ENCODE measurements at places on chromosomes 16 and 17.

DNA sequence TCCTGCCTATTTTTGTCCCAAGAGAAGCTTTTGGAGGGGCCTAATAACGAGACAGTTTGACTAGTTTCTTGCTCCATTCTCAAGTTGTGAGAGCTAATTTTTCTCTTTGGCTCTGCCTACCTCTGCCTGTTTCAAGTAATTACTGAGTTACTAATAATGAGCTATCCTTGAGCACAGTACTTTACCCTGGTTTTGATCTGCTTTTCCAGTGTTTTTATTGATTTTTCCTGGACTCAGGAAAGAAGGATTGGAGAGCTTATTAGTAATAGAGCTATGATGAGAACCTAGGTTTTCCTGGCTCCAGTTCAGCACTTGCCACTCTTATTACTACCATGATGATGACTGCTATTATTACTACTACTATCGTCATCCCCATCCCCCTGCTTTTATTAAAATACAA is 106.7 kb downstream of the HS3ST3B1 start:
- no peak for DNase-seq

- no peak for DNase-seq
Observed at GRCh38 chr16:52740333-52740732, 193.4 kb upstream of the TOX3 start.

DNA sequence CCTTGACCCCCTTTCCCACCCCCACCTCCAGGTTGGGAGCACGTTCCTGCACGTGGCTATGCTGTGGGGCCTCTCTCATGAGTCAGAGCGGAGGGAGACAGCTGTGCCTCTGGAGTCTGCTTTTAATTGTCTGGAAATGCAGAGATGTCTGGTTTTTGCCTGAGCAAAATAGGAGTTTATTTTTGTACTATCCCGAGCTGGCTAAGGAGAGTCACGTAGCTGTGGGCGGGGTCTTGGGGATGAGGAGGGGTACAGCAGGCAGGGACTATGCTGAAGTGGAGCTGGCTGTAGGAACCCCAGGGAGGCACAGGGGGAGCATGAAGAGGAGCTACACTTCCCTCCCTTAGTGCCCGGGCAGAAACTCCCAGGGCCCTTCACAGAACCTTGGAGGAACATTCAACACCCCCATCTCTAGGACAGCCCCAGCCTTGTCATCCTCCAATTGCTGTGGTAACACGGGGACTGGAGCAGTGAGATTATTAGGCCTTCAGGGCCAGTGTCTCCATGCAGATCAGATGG is 44.7 kb upstream of the LGALS9 start:
- peak; percentile 82 for DNase-seq

- DNase-seq, result no peak
Observed at GRCh38 chr17:49123061-49123460, 9.5 kb upstream of the B4GALNT2 start.

DNA sequence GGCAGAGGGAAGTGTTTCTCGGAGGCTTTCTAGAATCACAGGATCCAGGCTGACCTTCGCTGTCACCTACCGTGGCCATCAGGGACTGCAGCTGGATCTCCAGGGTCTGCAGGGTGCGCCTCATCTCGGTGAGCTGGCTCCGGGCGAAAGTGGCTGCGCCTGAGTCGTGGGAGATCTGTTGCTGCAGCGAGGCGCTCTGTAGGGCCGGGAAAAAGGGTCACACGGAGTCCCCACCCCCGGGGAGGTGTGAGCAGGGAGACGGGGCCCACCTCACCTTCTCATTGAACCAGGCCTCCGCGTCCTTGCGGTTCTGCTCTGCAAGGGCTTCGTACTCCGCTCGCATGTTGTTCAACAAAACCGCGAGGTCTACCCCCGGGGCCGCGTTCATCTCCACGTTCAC is 2.9 kb downstream of the KRT28 start:
- no peak for DNase-seq

DNA sequence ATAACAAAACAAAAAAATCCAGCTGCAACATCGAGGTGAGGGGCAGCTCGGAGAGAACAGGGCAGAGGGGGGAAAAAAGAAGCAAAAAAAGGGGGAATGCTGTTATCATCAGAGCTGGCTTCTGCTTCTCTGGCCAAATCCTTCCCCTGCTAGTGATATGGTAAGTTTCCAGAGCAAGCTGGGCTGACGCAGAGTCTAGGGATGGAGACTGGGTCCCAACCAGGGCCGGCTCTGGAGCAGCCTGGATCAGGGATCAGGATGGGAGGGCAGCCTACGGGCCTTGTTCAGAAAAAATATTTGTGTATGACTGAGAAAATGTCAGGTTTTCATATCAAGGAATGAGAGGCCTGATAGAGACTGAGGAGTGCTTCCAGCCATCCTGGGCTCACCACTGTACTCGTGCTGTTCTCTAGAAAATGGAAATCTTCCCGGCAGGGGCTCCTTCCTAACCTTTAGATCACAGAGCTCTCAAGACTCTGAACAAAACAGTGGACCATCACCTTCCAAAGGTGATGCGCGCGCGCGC is 726 bp upstream of the C1QTNF1 start:
- DNase-seq, result no peak

- peak; percentile 56 for DNase-seq
Observed at GRCh38 chr17:40451420-40451819, 8.2 kb downstream of the IGFBP4 start.

DNA sequence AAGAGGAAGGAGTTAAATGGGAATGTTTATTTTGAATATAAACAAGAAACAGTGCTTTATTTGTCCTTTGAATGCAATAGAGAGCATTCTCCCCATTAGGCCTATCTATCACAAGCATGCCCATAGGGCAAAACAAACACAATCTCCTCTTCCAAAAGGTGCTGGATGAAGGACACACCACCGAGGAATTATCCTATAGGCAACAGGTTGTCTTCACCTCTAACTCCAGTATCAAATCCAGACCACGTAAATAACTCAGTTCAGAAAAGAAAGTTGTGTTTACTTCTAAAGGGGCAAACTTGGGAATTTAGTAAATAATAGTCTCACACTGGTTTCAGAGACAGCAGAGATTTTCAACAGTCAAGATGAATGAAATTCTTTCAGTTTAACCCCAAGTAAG is 83.7 kb upstream of the CLEC18B start:
- no peak for DNase-seq

DNA sequence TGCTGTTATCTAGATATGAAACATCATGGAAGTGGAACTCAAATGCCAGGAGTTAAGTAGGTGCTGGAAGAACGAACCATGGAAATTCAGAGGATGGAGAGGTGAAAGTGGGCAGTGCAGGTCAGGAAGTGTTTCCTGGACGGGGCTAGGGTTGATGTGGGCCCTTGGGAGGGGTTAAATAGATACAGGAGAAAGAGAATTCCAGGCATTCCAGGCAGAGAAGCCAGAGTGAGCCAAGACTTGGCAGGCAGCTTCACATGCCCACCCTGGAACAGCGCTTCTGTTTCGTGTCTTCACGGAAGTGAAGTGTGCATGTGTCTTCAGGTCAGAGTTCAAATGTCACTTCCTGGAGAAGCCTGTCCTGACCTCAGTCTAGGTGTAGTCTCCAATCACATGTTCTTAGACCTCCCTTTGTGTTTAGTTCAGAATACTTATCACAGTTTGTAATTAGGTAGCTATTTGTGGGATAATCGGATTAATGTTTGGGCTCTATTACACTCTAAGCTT is 41.3 kb downstream of the GP2 start:
- DNase-seq, result no peak

- peak; percentile 25 for DNase-seq
Observed at GRCh38 chr16:25256695-25257469, 763 bp downstream of the ZKSCAN2 start.

DNA sequence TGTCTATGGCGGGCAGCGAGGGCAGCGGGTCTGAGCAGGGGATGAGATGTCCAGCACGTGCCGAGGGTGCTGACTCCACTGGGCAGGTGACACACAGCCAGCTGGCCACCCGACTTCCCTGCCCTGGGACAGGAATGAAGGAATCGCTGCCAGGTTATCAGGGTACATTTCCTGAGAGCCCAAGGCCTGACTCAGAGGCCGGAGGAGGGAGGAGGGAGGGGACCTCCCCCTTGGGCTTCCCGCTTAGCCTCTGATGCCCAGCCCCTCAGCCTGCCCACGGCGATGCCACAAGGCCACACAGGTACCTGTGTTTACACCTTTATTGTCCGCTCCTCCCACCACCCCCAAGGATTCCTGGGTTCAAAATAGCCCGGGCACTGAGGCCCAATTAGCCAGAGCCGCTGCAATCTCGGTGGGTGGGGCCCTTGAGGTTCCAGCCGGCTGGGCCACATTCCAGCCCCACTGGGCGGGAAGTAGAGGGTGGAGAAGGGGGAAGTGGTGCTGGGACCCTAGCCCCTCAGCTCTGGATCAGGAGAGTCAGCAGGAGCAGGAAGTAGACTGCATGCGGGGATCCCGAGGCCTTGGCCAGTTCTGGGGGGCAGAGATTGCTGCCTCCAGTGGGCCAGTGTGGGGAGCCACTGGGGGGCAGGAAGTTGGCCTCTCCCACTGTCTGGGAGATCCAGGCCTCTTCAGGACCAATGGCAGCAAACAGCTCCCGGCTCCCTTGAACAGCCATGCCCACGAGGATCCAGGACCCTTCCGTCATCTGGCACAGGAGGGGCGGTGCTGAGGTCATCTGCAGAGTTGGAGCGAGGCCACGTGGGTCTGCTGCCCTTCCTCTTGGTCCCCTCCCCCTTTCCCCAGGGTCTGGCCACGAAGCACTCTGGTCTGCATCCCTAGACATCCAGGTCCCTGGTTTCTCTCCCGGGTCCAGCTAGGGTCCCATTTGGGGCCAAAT is 3.4 kb upstream of the PRSS8 start:
- peak; percentile 61 for DNase-seq

DNA sequence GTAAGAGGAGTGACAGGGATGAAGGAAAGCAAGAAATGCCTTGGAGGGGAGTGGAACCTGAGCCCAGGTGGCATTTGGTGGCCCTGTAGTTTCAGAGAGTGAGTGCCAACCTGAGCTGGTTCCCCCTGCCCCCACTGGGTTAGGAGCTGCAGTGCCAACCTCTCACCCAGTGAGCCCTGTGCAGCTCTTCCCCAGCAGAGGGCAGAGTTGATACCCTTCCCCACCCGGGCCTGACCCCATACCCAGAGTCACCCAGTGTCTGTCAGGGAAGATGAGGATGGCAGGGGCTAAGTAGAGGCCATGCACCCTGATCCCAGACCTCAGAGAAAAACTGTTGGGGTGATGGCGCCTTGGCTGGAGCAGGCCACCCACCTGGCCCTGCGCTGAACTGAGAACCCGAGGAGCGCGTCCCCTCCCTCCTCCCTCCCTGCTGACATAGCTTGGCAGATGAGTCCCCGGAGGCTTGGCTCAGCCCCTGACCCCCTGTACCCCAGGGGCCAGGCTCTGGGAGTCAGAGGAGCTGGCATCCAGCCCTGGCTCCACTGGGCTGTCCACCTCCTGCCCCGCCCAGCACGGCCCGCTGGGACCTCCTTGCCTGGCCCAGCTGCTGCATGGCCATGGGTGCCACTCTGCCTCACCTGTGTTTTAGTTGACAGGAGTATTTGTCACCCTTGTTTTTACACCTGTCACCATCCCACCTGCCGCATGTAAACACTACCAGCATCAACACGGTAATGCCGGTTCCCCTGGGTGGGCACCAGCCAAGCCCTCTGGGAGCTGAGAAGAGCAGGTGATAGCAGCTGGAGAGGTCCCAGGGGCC is 113.9 kb downstream of the AMFR start:
- DNase-seq, result no peak

DNA sequence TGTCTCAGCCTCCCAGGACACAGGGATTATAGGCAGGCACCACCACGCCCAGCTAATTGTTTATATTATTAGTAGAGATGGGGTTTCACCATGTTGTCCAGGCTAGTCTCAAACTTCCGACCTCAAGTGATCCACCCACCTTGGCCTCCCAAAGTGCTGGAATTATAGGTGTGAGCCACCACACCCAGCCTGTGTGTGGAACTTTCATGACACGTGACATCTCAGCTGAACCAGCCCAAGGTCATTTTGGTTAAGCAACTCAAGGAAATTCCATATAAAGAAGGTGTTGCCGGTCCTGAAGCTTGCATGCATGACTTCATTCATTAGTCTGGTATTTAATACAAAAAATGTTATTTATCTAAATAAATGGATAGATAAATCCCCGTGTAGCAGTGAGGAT is 145.5 kb downstream of the AXIN2 start:
- DNase-seq, result no peak

DNA sequence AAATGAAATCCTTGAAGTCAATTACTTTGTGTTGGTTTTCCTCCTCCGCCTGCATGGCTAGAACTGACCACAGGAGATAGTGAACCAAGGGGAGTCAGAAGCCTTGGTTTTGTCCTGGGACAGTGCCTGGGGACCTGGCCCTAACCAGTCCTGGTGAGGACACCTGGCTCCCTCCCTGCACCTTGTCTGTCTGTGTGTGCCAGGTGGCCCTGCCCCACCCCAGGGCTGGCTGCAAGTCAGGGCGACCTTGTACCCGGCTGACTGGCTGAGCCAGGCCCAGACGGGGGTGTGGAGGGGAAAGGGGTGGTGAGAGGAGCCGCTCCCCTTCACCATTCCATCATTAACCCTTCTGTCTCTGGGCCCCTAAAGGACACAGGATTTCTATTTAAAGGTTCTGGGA is 3.4 kb downstream of the RAPGEFL1 start:
- no peak for DNase-seq

DNA sequence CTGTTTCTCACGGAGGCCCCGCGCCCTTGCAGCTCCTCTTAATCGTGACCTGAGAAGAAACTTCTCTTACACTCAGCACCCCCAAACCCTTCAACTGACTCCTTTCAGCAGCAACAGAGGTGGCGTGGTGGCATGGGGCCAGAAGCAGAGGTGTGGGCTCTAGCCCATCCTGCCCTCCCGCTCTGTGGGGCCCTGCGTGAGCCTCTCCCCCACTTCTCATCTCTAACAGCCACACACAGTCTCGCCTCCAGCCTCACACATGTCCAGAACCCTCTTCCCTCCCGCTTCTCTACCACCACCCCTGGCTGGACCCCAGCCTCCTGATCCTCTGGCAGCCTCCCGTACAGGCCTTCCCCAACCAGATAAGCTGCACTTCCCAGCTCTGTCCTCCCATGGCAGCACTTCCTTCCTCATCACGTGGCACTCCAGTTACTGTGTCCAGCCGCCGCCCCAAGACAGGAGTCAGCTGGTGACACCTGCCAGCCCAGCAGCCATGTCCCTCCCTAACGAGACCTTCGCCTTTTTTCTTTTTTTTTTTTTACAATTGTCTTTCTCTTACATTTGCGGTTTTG is 30.5 kb downstream of the NSMCE1 start:
- DNase-seq, result no peak

GRCh38 chr16:30095166-30096078 is 591 bp downstream of the YPEL3 start:
- no peak for DNase-seq

Measured in iris pigment epithelial cell (primary cell).